NT2/D1 (cell line): ENCODE measurements at places on chromosomes 1 and 21.

DNA sequence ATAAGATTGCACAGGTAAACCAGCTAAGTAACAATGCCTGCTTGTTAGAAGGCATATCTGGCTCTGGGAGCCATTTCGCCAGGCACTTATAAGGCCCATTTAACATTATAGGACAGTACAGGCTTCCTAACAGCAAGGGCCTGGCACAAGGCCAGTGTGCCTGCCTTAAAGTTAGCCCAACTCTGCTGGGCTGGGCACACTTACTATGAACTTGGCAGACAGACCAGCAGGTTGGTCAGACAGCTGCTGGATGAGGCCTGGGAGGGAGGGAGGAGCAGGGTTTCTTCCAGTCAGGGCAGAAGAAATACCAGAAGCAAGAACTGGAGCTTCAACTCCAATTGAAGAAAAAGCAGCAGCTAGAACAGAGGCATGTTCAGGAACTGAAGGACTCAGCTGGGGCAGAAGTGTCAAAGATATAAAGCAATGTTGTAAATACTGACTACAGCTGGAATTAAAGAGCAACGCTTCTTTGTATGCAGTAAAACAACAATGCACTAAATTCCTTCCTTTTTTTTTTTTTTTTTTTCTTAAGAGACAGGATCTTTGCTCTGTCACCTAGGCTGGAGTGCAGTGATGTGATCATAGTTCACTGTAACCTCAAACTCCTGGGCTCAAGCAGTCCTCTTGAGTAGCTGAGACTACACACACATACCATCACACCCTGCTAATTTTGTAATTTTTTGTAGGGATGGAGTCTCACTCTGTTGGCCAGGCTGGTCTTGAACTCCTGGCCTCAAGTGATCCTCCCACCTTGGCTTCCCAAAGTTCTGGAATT is 4.9 kb downstream of the CACHD1 start:
- DNase-seq: no peak

DNA sequence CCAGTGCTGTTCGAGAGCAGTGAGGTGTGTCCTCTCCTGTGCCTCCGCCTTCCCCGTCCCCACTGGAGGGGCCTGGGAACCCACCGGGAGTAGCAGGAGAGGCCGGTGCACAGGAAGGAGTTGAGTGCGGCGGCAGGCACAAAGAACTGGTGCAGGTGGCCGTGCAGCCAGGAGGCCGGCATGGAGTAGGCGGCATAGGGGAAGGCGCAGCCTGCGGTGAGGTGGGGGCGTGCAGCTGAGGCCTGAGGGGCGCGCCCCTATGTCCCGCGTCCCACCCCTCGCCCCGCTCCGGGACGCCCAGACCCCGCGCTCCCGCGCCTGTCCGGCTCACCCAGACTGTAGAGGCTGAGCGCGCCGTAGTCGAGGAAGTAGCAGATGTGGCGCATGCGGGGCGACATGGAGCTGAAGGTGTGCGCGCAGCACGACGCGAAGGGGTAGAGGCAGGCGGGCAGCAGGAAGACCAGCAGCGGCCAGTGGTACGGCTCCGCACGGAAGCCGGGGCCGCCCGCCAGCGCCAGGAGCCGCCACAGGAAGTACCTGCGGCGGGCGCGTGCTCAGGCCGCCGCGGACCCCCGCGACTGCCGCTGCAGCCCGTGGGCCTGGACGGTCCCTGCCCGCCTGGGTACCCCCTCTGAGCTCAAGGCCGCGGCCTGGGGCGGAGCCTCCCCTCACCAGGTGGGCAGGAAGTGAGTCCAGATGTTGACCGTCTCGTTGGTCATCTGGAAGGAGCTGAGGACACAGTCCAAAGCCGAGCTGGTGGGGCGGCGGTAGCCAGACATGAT is 2.2 kb downstream of the PAQR6 start:
- DNase-seq: no peak

- DNase-seq: no peak
Measured at GRCh38 chr1:11525151-11525505, 46.2 kb downstream of the DISP3 start.

GRCh38 chr1:99644279-99645004 is 1.5 kb upstream of the PALMD start:
- no peak for DNase-seq

GRCh38 chr1:205715628-205716027 is 34.4 kb downstream of the NUCKS1 start:
- DNase-seq: no peak

- no peak for DNase-seq
Measured at GRCh38 chr1:77031106-77031662, 163.9 kb downstream of the ST6GALNAC5 start.

DNA sequence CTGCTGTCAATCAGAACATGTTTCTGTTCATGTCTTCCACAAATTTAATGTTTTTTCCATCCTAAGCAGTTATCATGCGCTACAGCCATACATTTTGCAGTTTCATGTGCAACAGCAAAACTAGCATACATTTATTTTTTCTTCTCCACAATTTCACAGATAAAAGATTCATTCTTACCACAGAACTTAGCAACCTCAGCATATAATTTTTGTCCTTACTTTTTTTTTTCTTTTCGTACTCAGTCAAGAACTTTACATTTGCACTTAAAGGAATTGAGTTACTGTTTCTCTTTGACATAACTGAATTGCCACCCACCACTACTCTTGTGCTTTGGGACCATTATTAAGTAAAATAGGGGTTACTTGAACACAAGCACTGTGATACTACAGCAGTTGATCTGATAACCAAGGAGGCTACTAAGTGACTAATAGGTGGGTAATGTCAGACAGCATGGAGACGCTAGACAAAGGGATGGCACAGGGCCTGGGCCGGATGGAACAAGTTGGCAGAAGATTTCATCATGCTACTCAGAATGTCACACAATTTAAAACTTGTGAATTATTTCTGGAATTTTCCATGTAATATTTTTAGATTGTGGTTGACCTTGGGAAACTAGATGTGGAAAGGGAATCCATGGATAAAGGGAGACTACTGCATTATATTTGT is 50.2 kb upstream of the LHX8 start:
- DNase-seq: peak; percentile 51

DNA sequence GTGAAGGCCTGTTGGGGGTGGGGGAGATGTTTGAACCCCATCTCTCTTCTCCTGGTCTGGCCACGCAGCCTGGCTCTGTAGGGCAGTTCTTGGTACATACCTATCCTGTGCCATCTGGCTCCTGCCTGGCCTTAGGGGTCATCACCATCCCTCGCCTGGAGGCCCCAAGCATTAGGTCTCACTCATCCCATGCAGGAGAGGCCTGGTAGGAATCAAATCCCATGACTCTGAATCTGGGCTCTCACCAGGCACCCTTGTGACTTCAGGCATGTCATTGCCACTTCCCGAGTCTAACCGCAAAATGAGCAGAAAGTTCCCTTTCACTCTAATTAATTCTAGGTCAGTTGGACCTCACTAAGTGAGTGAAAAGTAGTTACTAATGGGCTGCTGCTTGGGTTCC is 37.2 kb downstream of the ETNK2 start:
- no peak for DNase-seq

DNA sequence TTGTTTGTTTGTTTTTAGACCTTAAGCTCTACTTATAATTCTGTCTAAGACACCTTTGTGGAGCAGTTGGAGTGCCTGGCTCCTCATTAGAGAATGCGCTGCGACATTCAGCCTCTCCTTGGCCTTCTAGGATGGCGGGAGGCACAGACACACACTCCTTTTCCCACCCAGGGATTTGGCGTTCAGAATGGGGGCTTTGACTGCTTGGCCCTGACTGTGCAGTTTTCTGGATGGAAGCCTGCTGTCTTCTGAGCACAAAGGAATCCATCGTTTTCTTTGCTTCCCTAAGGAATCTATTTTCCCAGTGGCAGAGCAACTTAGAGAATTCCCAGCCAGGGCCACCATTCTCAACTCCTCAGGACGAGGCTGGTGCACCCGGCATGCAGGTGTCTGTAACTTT is 83.6 kb downstream of the GALNT2 start:
- no peak for DNase-seq

DNA sequence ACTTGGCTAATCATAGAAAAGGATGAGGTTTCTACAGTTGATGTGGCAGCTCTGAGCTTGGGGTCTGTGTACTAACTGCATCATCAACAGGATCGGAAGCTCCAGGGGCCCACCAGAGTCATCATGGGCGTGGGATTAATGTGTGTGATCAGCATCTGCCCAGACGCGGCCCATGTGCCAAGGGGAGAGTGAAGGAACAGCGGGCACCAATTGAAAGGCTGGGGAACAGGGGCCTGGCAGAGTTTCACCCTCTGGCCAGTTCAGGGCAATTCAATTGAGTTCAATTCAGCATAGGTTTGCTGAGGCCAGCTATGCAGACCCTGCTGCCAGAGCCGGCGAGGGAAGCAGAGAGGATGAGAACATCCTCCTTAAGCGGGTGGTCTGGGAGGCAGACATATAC is 260.0 kb upstream of the AJAP1 start:
- DNase-seq: no peak

GRCh38 chr1:65309304-65310077 is at the start of gene DNAJC6:
Gene DNAJC6 (plus strand): TSS chr1:65309543. CDS start chr1:65309746, 203 bp downstream.
- DNase-seq: peak; percentile 86

- DNase-seq: no peak
Measured at GRCh38 chr21:43609501-43610340, 49.6 kb downstream of the HSF2BP start.

GRCh38 chr21:37041706-37042271 is 31.1 kb downstream of the PIGP start:
- DNase-seq: no peak

GRCh38 chr1:167132301-167133010 is 38.6 kb downstream of the STYXL2 start:
- DNase-seq: no peak

DNA sequence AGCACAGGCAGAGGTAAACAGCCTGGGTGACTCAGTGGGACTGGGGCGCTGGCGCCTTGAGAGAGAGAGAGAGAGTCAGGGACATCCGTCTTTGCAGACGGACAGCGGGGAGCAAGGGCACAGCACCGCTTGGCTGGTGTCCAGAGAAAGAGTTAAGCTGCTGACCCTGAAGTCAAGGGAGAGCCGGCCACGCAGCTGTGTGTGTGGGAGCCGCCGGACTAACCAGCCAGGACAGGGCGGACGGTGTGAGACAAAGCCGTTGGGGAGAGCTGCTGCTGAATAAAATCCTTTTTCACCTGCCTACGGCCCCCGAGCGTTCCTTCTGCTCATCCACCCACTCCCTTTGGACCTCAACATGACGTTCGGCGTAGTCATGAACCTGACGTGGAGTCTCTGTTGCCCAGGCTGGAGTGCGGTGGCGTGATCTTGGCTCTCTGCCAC is 14.5 kb downstream of the CFAP74 start:
- no peak for DNase-seq

DNA sequence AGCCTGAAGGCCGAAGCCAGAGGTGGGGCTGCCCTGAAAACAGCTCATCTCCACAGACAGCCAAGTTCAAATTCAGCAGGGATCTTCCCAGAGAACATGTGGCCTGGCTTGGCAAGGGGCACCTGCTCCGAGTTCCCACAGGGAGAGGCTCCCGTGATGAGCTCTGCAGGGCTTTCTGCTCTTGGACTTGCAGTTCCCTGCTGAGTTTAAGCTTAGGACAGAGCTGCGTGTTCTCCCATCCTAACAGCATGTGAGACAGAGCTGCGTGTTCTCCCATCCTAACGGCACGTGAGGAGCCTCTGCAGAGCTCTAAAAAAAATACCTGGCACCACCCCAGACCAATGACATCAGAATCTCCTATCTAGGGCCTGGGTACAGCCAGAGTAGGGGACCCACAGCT is 113.0 kb upstream of the VAMP3 start:
- DNase-seq: no peak

DNA sequence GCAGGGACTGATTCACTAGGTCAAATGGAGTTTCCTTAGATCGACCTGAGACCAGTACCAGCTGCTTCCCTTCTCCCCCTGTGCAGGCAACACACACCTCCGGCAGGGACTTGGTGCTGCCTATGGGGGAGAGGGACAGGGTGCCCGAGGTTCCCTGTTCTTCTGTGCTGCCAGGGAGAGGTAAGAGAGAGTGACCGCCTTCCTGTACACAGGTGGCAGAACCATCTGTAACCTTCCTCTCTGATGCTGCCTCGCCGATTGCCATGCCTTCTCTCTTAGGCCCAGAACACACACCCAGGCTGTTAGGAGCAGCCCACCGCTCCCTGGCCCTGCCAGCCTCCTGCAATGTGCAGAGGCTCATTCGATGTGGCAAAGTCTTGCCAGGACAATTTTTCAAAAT is 9.3 kb downstream of the MYOC start:
- DNase-seq: no peak

DNA sequence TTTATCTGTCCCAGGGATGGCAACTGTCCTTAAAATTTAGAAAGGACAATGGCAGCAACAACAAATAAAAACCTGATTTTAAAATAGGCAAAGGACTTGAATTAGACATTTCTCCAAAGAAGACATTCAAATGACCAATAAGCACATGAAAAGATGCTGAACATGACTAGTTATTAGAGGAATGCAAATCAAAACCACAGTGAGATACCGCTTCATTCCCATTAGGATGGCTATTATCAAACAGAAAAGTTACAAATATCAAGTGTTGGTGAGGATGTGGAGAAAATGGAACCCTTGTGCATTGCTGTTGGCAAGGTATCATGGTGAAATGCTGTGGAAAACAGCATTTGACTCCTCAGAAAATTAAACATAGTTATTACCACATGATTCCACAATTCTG is 120.7 kb downstream of the CRB1 start:
- no peak for DNase-seq

DNA sequence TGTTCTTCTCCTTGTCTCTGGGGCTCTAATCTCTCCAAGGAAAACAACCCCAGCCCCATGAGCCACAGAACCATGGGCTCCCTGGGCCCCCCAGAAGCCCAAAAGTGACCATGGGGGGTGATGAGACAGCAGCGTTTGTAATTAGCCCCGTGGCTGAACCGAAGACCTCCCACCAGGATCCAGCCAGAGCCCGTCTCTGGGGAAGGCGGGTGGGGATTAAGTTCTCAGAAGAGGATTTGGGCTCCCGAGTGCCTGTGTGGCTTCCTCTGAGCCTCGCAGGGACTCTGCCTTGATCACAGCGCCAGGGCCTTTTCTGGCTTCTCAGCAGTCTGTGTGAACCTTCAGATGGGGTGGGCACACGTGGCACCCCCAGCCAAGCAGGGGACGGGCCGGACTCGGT is 77.0 kb downstream of the ALPL start:
- no peak for DNase-seq

DNA sequence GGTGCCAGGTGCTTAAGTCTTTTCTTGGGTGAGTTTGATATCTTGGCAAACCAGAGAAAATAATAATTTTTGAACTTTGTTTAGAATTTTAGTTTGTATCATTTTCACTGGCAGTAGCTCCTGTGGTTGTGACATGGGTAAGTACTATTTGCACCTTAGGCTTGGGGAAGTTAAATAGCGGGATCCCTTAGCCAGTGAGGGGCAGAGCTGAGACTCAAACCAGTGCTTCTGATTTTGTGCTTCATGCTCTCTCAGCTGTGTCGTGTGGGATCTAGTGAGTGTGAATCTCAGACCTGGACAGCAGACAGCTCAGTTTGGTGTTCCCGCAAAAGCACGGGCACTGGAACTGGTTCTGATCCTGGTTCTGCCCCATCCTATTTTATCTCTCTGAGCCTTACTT is 9.6 kb downstream of the PRCC start:
- no peak for DNase-seq

- no peak for DNase-seq
Measured at GRCh38 chr1:181353526-181353925, 129.8 kb upstream of the CACNA1E start.
